Stimulated activated CD8-positive, alpha-beta memory T cell treated with anti-CD3 and anti-CD28 coated beads, Interleukin-4, amount 100 ng/mL, for 48 hours (primary cell): ENCODE measurements at places on chromosomes 5 and 9.

DNA sequence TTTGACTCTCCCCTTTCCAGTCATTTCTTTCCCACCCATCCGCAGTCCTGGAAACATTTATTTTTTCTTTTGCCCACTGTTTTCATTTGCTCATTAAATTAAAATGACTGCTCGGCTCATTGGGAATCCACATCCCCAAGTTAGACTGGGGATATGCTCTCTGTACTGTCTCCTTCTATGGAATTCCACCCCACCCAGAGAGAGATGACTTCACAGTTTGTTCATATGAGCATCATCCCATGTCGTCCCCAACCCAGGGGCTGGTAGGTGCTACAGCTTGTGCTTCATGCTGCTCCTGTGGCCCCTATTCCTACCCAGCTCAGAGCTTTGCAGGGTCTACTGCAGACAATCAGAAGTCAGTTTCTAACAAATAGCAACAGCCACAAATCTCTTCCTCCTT, 16.5 kb upstream of the RARS1 start:
- DNase-seq = no peak

DNA sequence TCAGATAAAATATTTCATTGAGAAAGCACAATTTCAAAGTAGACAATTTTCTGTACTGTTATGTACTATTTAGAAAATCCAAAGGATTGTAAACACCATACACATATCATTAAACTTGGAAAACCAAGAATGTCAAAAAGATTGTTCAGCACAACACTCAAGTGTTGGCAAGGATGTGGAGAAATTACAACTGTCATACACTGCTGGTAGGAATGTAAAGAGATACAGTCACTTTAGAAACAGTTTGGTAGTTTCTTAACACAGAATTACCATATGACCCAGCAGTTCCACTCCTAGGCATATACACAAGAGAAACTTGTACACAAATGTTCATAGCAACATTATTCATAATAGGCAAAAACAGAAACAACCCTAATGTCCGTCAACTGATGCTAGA, 71.2 kb downstream of the OR2K2 start:
- DNase-seq = no peak

DNA sequence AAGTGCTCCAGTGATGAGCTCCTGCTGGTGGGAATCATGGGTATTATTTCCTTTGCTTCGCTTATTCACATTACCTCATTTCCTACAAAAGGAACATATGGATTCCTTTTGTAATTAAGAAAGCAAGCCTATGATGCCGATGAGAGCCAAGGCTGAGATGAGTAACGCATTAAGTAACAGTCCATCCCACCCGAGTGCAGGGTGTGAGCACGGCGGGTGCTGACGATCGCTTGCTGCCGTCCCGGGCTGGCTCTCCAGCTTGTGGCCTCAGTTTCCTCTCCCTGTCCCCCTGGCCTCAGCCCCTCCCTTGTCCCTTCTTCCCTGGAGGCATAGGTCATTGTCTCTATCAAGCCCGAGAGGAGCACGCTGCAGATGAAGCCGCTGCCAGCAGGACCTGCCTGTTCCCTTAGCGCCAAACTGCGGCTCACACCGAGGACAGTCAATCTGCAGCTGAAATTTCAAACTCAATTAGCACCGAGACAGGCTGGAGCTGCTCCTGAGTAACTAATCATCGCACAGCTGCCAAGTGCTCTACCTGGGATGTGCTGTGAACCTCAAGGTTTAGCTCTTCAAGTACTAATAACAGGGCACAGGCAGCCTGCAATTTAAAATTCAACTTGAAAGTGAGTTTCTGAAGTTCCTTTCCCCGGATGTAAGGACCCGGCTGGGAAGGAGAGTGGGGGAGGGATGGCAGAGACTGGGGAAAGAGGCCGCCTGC, 115.2 kb upstream of the RAPGEF1 start:
- no peak for DNase-seq

DNA sequence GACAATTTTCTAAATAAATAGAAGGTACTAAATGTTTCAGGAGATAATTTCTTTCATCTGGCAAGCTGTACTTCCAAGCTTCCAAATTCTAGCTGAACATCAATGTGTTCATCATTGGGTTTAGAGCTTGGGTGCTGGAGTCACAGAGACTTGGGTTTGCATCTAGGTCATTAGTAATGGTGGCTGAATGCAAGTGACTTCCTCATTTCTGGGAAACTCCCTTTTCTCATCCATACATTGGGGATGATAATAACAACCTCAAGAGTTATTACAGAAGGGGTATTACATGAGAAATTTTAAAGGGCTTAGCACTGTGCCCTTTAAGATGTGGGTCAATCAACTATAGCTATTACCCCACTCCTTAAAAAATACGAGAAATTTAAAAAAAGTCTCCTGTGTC, 41.1 kb upstream of the KLF4 start:
- DNase-seq = no peak

GRCh38 chr5:142871363-142872193, 101.4 kb downstream of the ARHGAP26 start:
- no peak for DNase-seq

GRCh38 chr9:34823778-34824177, 113.8 kb upstream of the CCL21 start:
- no peak for DNase-seq

GRCh38 chr9:24007185-24007584, 181.1 kb upstream of the ELAVL2 start:
- no peak for DNase-seq
